Endothelial cell (in vitro differentiated cells): ENCODE measurements at places on chromosomes 1 and 21.

DNA sequence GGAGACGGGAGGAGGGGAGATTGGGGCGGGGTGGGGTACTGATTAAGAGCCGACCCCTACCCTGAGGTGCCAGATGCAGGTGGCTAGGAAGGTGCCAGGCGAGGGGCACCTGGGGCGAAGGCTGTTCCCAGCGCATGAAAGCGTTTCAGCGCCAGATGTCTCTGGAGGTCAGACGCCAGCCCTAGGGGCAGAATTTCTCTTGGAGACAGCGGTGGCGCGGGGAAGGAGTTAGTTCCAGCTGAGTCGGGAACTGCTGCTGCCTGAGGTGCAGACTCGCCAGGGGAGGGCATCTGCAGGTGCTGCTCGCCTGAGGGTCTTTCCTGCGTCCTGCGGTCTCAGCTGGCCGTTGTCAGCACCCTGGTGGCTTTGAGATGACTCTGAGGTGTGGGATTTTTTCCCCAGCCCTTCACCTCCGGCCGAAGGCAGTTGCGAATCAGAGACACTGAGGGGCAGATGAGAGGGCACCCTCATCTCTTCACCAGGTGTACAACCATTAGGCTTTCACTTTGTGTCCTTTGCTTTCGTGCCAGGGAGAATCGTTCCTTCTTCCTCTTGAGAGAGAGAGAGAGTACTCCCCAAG, 539 bp downstream of the CGN start:
- DNase-seq, result peak; percentile 49

- DNase-seq, result no peak
Measured at GRCh38 chr1:66739401-66740157, 12.7 kb upstream of the DYNLT5 start.

- DNase-seq, result no peak
Measured at GRCh38 chr1:85224295-85224694, 23.5 kb upstream of the SYDE2 start.

DNA sequence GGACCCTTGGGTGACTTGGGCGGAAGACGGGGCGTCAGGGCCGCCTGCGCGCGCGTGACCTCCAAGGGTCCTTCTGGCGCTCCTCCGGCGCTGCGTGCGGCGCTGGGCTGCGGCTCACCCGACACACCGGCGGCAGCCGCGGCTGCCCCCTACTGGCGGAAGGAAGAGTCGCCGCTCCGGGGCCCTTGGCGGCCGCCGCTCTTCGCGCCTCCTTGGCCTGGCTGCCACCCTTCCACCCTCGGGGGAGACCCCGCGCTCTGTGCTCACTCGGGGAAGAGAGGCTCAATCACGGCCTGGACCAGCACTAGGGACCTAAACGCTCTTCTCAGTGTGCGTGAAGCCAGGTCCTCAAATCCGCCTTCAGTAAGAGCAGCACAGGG, 89.7 kb downstream of the DMRTA2 start:
- peak; percentile 83 for DNase-seq

- DNase-seq, result no peak
Measured at GRCh38 chr1:207241164-207241934, 80.1 kb upstream of the CD55 start.
